AG09319 (cell line): ENCODE measurements at places on chromosomes 1 and 21.

- DNase-seq: no peak
Measured at GRCh38 chr1:70902211-70902610, 145.4 kb downstream of the PTGER3 start.

DNA sequence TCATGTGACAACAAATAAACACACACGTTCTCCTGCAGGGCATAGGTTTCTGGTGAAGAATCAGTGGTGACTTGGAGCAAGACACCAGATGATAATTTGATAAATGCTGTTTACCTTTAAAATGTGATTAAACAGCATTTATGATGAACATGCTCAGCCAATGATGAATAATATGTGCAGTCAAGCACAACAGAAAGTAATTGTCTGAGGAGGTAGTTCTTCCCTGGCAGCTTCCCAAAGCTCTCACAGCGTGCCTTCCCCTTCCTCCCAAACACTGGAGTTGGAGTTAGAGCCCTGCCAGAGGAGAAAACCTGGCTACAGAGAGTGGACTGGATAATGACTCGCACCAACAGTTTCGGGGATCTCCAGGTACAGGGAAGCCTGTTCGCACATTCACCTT is 463.5 kb downstream of the SMYD3 start:
- no peak for DNase-seq

DNA sequence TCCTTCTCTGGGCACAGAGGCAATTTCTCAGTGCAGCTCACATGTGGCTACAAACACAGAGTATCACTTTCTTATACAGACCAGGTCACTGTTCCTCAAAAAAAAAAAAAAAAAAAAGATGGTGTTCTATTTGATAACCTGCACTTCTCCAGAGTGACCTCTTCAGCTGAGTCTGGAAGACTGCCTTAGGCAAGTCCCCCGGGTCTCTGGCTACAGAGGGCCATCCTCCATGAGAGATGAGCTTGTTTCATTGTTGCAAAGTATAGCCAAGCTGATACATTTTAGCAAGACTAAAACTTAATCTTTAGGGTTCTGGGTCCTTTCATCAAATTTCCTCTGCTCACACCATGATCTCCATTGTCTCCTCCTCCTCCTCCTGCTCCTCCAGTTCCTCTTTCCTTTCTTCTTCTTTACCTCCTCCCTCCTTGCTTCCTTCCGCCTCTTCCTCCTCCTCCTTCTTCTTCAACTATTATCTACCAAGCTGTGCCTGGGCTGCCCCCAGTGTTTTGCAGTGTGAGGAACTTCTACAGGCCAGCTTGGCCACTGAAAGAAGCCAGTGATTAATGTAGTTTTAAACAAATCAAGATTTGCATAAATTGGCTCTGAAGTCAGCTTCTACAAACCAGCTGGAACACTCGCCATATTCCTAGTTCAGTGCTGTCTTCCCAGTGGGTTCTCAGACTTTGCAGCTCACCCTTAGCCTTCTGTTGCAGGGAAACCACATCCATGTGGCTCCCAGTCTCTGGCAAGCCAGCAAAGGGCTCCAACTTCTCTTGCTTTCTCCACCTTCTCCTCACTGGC is 139.4 kb downstream of the RUNX1 start:
- no peak for DNase-seq

DNA sequence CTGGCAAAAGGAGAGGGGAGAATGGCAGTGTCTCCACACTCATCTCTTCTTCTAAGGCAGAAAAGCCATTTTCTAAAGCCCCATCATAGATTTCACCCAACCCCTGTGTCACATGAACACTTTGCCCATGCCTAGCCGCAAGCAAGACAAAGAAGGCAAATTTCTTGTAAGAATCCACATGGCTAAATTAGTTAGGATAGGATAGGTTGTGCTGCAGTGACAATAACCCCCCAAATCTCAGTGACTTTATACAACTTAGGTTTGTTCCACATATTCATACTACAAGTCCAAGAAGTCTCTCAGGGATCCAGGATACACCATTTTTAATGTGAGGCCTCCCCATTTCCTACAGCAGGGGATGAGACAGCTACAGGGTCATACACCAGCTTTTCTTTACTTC is 40.8 kb downstream of the MIS18A start:
- no peak for DNase-seq

DNA sequence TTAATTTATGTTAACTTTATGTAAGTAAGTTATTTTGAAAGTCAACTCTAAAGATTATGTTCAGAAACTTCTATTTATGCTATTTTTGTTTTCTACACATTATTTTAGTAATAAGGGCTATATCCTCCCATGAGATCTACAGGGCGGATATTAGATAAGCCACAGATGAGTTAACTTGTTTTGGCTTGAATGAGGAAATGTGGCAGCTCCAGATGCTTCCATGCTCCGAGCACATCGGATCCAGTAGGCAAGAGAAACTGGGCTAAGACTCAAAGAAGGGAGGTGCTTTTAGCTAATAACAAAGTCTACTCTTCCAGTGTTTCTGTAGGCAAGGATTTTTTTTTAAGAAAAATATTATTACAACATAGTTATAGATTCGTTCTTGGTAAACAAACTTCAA is 20.0 kb upstream of the LAMC1 start:
- DNase-seq: no peak

- no peak for DNase-seq
Measured at GRCh38 chr1:53956308-53957168, 10.4 kb downstream of the LRRC42 start.

DNA sequence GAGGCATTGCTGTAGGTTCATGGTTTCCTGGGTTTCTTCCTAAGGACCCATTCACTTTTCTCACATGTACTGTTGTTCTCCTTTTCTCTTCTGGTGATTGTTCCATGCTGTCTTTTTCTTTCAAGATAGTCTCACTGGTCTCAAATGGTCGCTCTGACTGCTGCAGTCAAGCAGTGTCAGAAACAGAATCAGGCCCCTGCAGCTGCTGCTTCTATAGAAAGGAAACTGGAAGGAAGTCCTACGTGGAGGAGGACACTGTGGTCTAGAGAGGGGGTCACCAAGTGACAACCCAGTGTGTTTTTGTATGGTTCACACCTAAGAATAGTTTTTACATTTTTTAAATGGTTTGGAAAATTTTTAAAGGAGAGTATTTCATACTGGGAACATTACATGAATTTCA is 2.4 kb downstream of the NECAP2 start:
- DNase-seq: no peak

- no peak for DNase-seq
Measured at GRCh38 chr1:206114692-206115640, 2.2 kb downstream of the AVPR1B start.

DNA sequence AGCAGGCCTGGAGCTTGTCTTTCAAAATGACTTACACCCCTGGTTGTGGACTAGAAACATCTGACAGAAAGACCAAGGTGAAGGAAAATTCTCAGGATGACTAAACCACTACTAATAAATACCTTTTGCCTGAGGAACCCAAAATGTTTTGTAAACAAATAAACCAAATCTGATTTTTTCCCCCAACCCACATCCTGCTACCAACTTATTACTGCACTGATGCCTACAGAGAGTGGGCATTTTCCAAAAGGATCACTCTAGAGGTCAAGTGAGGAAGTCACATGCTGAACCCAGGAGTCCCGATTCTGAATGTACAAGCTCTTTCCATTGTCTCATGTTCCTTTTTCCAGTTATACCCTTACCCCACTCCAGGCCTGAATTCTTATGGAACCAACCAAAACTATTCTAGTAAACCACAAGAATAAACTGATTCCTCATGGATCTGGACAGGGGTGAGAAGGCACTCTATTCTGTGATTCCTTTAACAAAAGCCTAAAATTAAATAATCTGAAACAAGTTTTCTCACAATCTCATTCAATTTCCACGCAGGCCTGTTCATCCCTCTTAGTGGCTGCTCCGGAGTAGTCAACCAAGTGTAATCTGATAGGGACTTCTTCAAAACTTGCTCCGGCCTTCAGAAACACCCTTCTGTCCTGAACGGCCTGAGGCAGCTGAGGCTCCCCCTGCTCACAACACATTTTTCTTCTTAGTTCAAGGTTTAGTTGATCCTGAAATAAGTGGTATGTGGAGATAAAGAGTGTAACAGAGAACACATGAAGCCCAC is 1.4 kb downstream of the PI4KB start:
- no peak for DNase-seq

- DNase-seq: peak; percentile 24
Measured at GRCh38 chr21:38355992-38356781, 99.4 kb downstream of the KCNJ15 start.

- no peak for DNase-seq
Measured at GRCh38 chr1:66351913-66352312, 182.0 kb upstream of the SGIP1 start.

DNA sequence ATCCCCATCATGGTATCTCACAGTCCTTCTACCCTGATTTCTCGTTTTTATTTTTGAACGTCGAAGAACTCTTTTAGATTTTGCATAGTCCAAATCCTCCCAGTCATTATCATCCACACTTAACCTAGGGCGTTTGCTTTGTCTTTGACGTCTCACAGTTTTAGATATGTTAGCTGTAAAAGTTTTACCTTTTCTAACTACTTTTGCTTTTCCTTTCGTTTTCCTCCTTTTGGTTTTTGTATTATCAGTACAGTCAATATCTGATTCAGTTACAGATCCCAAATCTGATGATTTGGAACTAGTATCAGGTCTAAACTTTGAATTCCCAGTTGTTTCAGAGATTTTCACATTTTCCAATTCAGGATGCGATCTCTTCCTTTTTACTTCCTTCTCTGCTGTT is 13.1 kb upstream of the PSMG1 start:
- DNase-seq: no peak

GRCh38 chr1:218772575-218772974 is 401.1 kb upstream of the LYPLAL1 start:
- peak; percentile 42 for DNase-seq
